ENCODE measurements at places on chromosomes 5 and 9. TPM values are rescaled to one million over a fixed set of nuclear protein-coding genes. Genes with fewer than 3 reads are reported as not detected.

The ANKRD18B gene
- 16.9 TPM for polyA plus RNA-seq

The RMRP gene
- 21.6 TPM for polyA plus RNA-seq

The PCDHGA10 gene
- polyA plus RNA-seq: 1.8 TPM

The SLC6A3 gene
- polyA plus RNA-seq: not detected

The TAL2 gene
- polyA plus RNA-seq: 0.30 TPM

The KDM4C gene
- polyA plus RNA-seq: 17.2 TPM

The EGFLAM gene
- polyA plus RNA-seq: not detected

The SLC4A9 gene
- 0.14 TPM for polyA plus RNA-seq

The FAF2 gene
- polyA plus RNA-seq: 44.7 TPM

The MYMK gene
- polyA plus RNA-seq: not detected

The FGFR4 gene
- polyA plus RNA-seq: 0.62 TPM

The GADD45G gene
- polyA plus RNA-seq: 0.05 TPM

The SLCO6A1 gene
- not detected for polyA plus RNA-seq

The PTGER4 gene
- polyA plus RNA-seq: 12.2 TPM

The SAPCD2 gene
- 1.2 TPM for polyA plus RNA-seq

The SPATA31E1 gene
- not detected for polyA plus RNA-seq

The C5orf58 gene
- not detected for polyA plus RNA-seq

The GNA14 gene
- not detected for polyA plus RNA-seq

- H3K36me3 ChIP-seq: no peaks in the 10 kb centered on the region
- peaks cover 27% of the 10 kb centered on the region for H3K4me1 ChIP-seq
- H3K27me3 ChIP-seq: no peaks in the 10 kb centered on the region
Observed at GRCh38 chr9:14080959-14081542, 232.9 kb downstream of the NFIB start.

GRCh38 chr5:113394658-113395057 is 40.1 kb downstream of the TSSK1B start:
- no peaks in the 10 kb centered on the region for H3K4me1 ChIP-seq
- H3K4me3 ChIP-seq: no peak overlapping the region
- H3K36me3 ChIP-seq: no peaks in the 10 kb centered on the region
- no peaks in the 10 kb centered on the region for H3K27me3 ChIP-seq
- H3K27ac ChIP-seq: no peak overlapping the region
- no peak for DNase-seq

DNA sequence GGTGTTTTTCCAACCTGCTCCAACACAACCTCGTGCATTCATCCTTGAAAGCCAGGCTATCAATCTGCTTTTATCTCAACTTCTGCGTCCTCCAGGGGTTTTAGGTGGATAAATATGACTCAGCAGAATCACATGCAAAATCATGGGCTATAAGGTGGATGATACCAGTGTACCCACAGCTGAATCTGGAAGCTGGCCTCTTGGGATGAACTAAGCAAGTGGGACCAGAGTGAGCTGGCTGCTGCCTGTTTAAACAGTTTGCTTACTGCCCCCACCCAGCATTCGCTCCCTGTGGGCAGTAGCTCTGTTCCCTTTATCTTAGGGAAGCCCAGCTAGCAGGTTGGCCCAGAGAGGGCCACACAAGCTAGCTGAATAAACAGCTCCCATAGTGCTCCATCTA is 194.0 kb downstream of the CRB2 start:
- H3K27me3 ChIP-seq: no peaks in the 10 kb centered on the region
- H3K36me3 ChIP-seq: no peaks in the 10 kb centered on the region
- no peak overlapping the region for H3K27ac ChIP-seq
- no peak overlapping the region for H3K4me3 ChIP-seq

- no peaks in the 10 kb centered on the region for H3K27me3 ChIP-seq
- no peak for DNase-seq
- H3K4me3 ChIP-seq: peak within 1 kb of the TSS; percentile 4
- peaks cover 31% of the 10 kb centered on the region for H3K4me1 ChIP-seq
- H3K27ac ChIP-seq: peak within 1 kb of the TSS; percentile 67
Observed at GRCh38 chr9:114805670-114806525, at the start of gene TNFSF15. Gene TNFSF15 (minus strand): TSS chr9:114806039. CDS start chr9:114806012, 27 bp downstream.

GRCh38 chr5:146363161-146363874 is 24.7 kb downstream of the POU4F3 start:
- H3K27me3 ChIP-seq: peaks cover 8% of the 10 kb centered on the region
- no peak overlapping the region for H3K4me3 ChIP-seq
- no peaks in the 10 kb centered on the region for H3K36me3 ChIP-seq
- H3K27ac ChIP-seq: no peak overlapping the region

- no peak for DNase-seq
- no peaks in the 10 kb centered on the region for H3K36me3 ChIP-seq
- no peak overlapping the region for H3K4me3 ChIP-seq
Observed at GRCh38 chr9:135718616-135719015, 16.6 kb downstream of the KCNT1 start.

- H3K4me1 ChIP-seq: peaks cover 49% of the 10 kb centered on the region
- DNase-seq: peak; percentile 73
- H3K27me3 ChIP-seq: no peaks in the 10 kb centered on the region
- H3K27ac ChIP-seq: peak overlapping the region; percentile 97
- no peak overlapping the region for H3K4me3 ChIP-seq
- H3K36me3 ChIP-seq: no peaks in the 10 kb centered on the region
Observed at GRCh38 chr9:108057421-108058134, 568.0 kb upstream of the KLF4 start.

DNA sequence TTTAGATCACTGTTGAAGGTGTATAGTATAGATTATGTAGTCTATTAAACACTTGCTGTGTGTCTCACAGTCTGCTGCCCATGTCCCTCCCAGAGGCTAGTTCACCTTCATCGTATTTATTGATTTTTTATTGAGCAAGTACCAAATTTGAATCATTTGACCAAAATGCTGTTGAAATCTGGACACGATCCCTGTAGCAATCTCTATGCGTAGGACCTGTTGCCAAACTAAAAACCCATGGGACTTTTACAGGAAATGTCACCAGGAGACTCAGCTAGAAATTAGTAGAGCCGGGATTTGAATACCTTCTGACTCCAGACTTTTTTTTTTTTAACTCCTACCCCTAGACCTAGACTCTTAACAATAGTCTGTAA is 17.5 kb downstream of the SLC31A1 start:
- no peaks in the 10 kb centered on the region for H3K27me3 ChIP-seq
- H3K4me3 ChIP-seq: no peak overlapping the region
- no peak overlapping the region for H3K27ac ChIP-seq
- no peaks in the 10 kb centered on the region for H3K4me1 ChIP-seq
- no peaks in the 10 kb centered on the region for H3K36me3 ChIP-seq

- H3K27ac ChIP-seq: no peak overlapping the region
- H3K4me1 ChIP-seq: peaks cover 7% of the 10 kb centered on the region
- H3K36me3 ChIP-seq: no peaks in the 10 kb centered on the region
- no peak overlapping the region for H3K4me3 ChIP-seq
- no peak for DNase-seq
- no peaks in the 10 kb centered on the region for H3K27me3 ChIP-seq
Observed at GRCh38 chr5:90476391-90476790, 1.7 kb downstream of the POLR3G start.

DNA sequence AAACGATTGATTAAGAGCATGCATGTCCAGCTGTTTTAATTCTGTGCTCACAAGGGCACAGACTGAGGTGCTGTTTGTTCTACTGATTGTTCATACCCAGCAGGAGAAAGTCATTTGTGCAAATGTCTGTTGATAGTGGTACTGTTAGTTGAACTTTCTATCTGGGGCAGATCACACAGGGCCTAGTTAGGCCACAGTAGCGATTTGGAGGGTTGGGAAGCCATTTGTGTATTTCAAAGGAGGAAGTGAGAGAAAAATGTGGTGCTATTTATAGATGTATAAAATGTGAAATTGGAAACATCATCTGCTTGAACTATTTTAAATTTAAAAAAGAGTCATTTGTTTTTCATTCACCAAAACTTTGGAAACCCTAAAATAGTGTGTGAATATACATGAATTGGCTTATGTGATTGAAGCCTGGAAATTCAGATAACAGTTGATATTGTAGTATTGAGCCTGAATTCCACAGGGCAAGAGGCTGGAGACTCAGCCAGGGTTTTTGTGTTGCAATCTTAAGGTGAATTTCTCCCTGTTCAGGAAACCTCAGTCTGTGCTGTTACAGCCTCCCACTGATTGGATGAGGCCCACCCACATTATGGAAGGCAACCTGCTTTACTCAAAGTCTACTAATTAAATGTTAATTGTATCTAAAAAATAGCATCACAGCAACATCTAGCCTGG is 162.0 kb upstream of the CDKN2B start:
- no peak overlapping the region for H3K27ac ChIP-seq
- no peaks in the 10 kb centered on the region for H3K27me3 ChIP-seq
- DNase-seq: no peak
- no peaks in the 10 kb centered on the region for H3K36me3 ChIP-seq

DNA sequence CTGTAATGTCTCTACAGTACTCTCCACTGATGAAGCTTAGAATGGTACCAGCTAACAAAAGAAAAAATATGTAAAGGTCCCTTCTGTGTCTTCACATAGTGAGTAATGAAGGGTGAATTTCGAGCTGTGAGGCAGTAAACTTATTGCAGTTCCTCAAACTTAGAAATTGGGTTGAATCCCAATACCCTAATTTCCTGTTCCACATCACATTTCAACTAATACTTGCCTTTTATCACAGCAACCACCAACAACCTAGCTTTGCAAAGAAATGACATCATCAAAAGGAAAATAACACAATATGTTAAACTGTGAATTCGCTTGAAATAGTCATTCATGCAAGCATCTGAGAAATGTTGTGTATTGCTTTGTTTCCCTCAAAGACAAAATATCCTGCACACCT is 9.4 kb upstream of the TNFAIP8 start:
- no peak for DNase-seq
- H3K4me1 ChIP-seq: no peaks in the 10 kb centered on the region
- H3K36me3 ChIP-seq: peaks cover 1% of the 10 kb centered on the region
- no peak overlapping the region for H3K27ac ChIP-seq
- H3K27me3 ChIP-seq: no peaks in the 10 kb centered on the region

- DNase-seq: no peak
- no peak overlapping the region for H3K4me3 ChIP-seq
- peaks cover 3% of the 10 kb centered on the region for H3K27me3 ChIP-seq
- no peaks in the 10 kb centered on the region for H3K36me3 ChIP-seq
- H3K4me1 ChIP-seq: no peaks in the 10 kb centered on the region
- H3K27ac ChIP-seq: no peak overlapping the region
Observed at GRCh38 chr5:2991884-2992283, 240.4 kb upstream of the IRX2 start.

DNA sequence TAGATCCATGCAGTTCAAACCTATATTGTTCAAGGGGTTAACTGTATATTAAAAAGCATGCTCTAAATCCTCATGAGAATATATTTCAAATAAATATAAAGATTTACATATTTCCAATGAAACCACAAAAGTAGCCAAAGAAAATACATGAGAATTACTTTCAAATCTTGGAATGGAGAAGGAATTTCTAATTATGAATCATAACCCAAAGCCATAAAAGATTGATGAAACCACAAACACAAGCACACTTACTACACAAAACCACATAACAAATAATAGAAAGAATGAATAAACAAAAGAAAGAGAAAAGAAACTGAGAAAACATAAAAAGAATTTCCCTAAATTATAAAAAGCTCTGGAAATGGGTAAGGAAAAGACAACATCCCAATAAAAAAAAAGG is 16.0 kb downstream of the ERP44 start:
- no peaks in the 10 kb centered on the region for H3K27me3 ChIP-seq
- no peak overlapping the region for H3K4me3 ChIP-seq
- no peak overlapping the region for H3K27ac ChIP-seq
- H3K36me3 ChIP-seq: peaks cover 2% of the 10 kb centered on the region

GRCh38 chr5:115184770-115185169 is 15.1 kb upstream of the TRIM36 start:
- peaks cover 27% of the 10 kb centered on the region for H3K27me3 ChIP-seq
- H3K4me3 ChIP-seq: no peak overlapping the region
- H3K36me3 ChIP-seq: no peaks in the 10 kb centered on the region
- no peak overlapping the region for H3K27ac ChIP-seq
- DNase-seq: no peak

GRCh38 chr9:125985998-125986655 is 239.0 kb downstream of the PBX3 start:
- H3K27ac ChIP-seq: no peak overlapping the region
- peaks cover 4% of the 10 kb centered on the region for H3K27me3 ChIP-seq
- H3K36me3 ChIP-seq: no peaks in the 10 kb centered on the region
- H3K4me1 ChIP-seq: peaks cover 7% of the 10 kb centered on the region

- DNase-seq: no peak
- H3K27ac ChIP-seq: no peak overlapping the region
- H3K4me1 ChIP-seq: no peaks in the 10 kb centered on the region
- no peaks in the 10 kb centered on the region for H3K36me3 ChIP-seq
- no peak overlapping the region for H3K4me3 ChIP-seq
Observed at GRCh38 chr5:142699184-142699720, 13.4 kb upstream of the FGF1 start.

GRCh38 chr9:99948896-99949295 is 42.4 kb downstream of the STX17 start:
- DNase-seq: no peak
- no peaks in the 10 kb centered on the region for H3K27me3 ChIP-seq
- H3K4me3 ChIP-seq: no peak overlapping the region

- no peaks in the 10 kb centered on the region for H3K36me3 ChIP-seq
- DNase-seq: no peak
- no peaks in the 10 kb centered on the region for H3K27me3 ChIP-seq
- H3K27ac ChIP-seq: no peak overlapping the region
- no peaks in the 10 kb centered on the region for H3K4me1 ChIP-seq
- no peak overlapping the region for H3K4me3 ChIP-seq
Observed at GRCh38 chr5:179226696-179227095, 118.6 kb downstream of the ADAMTS2 start.

- no peak overlapping the region for H3K27ac ChIP-seq
- DNase-seq: peak; percentile 0
- no peaks in the 10 kb centered on the region for H3K4me1 ChIP-seq
- no peak overlapping the region for H3K4me3 ChIP-seq
- H3K36me3 ChIP-seq: no peaks in the 10 kb centered on the region
Observed at GRCh38 chr5:116626272-116626723, 51.7 kb upstream of the SEMA6A start.

GRCh38 chr5:43973908-43974307 is 370.9 kb downstream of the NNT start:
- no peaks in the 10 kb centered on the region for H3K27me3 ChIP-seq
- no peaks in the 10 kb centered on the region for H3K4me1 ChIP-seq
- no peak overlapping the region for H3K4me3 ChIP-seq
- no peak overlapping the region for H3K27ac ChIP-seq
- H3K36me3 ChIP-seq: no peaks in the 10 kb centered on the region

DNA sequence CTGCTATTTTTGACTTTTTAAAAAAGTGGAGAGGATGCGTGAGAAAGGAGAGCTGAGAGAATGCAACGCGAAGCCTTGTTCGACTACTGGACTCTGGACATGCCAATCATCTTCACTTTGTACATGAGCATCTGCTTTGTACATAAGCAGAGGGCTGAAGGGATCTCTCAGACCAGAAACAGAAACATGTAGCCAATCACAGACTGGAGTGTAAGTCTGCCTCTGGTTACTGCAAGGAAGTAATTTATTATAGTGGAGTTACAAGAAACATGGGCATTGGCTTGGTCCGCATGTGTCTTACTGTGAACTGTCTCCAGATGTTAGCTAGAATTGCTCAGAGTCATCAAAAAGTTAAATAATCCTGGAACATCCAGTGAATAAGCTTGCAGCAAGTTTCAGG is 190.0 kb upstream of the GRAMD2B start:
- no peaks in the 10 kb centered on the region for H3K27me3 ChIP-seq
- no peak overlapping the region for H3K27ac ChIP-seq
- no peak for DNase-seq
- no peaks in the 10 kb centered on the region for H3K4me1 ChIP-seq

- no peak for DNase-seq
- H3K36me3 ChIP-seq: no peaks in the 10 kb centered on the region
- no peak overlapping the region for H3K27ac ChIP-seq
Observed at GRCh38 chr5:59999056-59999455, 105.5 kb upstream of the PDE4D start.
